ENCODE measurements at places on chromosomes 16 and 17. TPM values are rescaled to one million over a fixed set of nuclear protein-coding genes. Genes with fewer than 3 reads are reported as not detected.

Gene IGSF6
- polyA plus RNA-seq: 3.1 TPM

- no peak for DNase-seq
Measured at GRCh38 chr17:51585514-51586104, 325.3 kb downstream of the UTP18 start.

DNA sequence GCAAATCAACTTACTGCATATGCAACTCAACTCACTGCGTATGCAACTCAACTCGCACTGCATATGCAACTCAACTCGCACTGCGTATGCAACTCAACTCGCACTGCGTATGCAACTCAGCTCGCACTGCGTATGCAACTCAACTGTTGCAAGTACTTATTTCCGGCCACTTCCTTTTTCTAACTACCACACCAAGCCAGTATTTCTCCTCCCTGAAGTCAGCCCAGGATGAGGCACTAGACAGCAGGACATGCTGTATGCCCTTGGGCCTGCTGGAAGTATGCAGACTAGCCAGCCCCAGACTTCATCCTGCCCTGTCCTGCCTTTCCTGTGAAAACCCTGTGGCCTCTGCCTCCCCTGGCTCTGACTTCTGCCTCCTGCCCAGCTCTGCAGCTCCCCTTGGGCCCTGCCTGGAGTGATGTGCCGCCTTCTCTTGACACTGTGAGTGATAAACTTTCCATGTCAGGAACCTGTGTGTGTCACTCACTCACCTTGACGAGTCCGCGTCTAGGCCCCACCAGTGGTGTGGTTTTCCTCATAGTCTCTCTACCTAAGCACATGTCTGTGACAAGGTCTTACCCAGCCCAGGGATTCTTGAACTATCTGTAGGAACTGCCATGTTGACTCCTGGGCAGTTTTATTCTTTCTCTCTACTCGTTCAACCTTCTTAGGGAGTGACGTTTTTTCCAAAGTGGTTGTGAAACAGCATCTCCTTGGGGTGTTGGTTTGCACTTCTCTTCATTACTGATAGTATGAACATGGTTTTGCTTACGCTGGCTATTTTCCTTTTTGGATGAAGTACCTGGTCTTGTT, 16.4 kb downstream of the ZNF778 start:
- no peak for DNase-seq

DNA sequence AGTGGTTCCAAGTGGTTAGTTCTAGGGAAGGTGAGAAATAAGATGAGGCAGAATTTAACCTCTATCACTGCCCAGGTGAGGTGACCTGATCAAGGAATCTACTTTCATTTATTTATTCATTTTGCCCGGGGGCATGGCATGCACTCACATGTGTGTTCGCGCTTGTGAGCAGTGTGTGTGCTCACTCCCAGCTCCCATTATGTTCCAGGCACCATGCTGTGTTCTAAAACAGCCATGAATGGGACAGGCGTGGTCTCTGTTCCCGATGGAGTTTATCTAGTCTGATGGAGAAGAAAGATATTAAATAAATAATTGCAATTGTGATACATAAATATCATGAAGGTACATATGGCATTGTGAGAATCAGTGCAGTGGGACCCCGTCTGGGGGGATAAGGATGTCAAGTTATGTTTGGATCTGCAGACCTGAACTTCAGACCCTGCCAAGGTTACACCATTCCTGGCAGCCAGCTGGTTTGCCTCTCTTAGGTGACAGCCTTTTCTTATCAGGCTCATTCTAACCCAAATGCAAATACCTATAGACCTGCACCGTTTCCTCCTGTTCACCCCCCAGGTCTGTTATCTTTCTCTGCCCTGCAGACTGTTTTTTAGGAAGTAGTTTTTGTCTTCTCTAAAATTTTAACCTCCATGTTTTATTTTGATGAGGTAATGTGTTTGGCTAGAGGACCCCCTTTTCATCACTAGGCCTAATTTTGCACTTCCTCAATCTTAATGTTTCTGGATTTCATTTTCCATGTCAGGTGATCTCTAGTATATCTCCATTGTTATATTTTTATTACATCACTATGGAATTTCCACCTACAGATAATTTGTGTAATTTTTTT, 11.8 kb downstream of the CYB5B start:
- no peak for DNase-seq

- DNase-seq: no peak
Measured at GRCh38 chr17:18233803-18234518, 8.5 kb downstream of the LLGL1 start.

Gene TMEM220
- 15.2 TPM for polyA plus RNA-seq

All from renal cortex interstitium (tissue), 15 donors.